ENCODE measurements at places on chromosomes 2 and 18.

- peak; percentile 70 for DNase-seq
Measured at GRCh38 chr18:56168049-56168781, 470.2 kb downstream of the TXNL1 start.

DNA sequence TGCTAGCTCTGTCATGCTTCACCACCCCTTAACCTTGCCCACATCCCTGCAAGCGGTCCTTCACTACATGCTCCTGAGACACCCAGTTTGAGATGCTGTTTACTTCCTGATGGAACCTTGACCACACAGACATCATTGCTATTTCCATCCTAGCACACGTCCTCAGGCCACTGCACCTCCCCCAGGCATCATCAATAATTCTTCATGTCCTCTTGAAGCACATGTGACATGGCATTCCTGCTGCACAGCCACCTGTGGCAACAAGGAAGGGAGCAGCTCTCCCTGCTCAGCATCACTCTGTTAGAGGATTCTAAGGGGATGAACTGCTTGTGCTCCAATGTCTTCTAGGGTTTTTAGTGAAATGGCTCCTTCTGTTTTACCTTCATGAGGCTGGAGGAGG is 26.1 kb upstream of the ST3GAL5 start:
- no peak for DNase-seq

DNA sequence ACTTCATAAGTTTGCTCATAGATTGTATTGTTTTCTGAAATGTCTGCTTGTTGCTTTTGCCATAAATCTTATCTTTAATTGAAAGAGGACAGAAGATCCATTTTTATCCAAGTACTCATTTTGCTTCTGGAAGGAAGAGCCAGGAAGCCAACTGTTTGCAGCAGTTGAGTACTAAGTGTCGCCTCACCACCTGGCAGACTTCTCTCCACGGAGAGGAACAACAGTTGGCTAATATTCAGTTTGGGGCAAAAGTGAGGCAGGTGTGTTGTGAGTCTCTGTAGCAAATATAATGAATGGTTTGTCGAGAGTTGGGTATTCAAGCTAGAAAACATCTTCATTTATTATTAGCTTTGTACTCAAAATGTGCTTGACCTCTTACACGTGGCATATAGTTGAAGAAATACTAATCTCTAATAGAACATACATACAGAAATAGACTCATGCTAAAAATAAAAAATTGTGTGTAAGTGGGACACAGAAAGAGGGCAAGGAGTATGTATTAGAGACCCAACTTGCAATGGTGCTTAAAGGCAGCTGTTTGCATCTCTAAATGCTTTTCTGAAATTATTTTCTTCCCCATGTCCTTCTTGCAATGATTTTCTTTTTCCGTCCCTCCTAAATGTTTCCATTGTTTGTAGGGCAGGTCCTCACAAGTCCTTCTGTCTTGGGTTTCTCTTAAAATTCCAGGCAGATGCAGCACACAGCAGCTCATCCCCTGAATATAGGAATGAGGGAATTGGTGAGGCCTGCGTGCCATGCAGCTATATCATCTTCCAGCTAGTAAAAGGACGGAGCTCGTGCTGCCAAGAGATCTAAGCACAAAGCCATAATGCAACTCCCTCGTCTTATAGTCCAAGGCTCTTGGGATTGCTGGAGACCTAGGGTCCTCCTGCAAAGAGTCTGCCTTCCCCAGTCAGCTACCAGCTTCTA is 44.8 kb upstream of the MAP3K20 start:
- DNase-seq: no peak

DNA sequence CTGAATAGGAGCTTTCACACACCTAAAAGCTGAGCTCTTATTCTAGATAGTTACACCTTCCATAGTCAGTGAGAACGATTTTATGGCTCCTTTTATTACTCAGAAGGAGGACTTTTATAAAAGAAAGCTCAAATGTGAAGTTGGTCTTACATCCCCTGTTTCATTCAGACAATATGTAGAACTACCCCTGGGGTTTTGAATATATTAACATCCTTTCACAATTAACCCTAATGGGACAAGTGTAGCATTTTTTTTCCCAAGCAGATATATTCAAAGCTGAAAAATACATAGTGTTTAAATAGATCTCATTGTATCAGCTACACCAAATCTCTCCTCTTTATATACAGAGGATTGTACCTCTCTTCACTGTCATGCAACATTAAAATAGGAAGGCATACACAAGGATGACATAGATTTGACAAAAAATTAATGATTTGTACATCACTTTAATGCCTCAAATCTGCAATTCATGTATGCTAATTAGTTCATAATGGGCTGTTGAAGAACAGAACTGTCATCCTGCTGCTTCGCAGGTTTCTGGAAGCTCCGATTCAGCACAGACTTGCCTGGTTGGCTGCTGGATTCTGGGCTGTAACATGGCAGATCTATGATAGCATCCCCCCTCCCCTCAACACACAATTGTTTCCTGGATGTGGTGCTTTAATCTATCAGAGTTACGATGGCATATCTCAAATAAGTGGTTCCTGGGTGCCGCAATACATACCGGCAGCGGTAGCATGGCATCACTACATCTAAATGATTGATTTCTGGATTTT is 129.7 kb upstream of the PARD3B start:
- no peak for DNase-seq

DNA sequence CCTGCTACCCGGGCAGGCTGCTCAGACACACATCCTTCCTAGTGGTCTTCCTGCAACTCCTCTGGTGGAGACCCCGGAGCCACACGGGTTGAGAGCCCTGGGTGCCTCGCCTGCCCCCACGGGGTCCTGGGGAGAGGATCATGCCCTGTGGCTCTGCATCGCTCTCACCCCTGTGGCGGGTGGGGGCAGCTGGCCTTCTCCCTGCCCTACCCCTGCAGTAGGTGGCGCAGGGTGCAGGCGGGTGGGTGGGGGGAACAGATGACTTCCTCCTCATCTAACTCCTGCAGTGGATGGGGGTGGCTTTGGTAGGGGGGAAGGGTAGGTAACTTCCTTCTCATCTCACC is 38.5 kb downstream of the TSHZ1 start:
- no peak for DNase-seq

DNA sequence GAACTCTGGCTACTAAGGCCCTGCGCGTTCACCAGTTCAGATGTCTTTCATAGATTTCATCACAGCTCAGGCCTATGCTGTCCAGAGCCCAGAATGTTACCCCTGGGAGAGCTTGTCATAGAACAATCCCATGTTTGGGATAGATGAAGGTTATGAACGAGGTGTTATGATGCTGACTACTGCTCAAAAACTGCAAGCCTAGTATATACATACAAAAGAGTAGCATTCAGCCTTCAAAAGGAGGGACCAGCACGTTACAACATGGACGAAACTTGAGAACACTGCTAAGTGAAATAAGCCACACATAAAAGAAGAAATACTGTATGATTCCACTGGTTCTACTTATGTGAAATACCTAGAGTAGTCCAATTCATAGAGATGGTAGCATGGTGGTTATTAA is 401.9 kb downstream of the NBAS start:
- no peak for DNase-seq

GRCh38 chr18:9741406-9741792 is 33.3 kb downstream of the RAB31 start:
- no peak for DNase-seq

DNA sequence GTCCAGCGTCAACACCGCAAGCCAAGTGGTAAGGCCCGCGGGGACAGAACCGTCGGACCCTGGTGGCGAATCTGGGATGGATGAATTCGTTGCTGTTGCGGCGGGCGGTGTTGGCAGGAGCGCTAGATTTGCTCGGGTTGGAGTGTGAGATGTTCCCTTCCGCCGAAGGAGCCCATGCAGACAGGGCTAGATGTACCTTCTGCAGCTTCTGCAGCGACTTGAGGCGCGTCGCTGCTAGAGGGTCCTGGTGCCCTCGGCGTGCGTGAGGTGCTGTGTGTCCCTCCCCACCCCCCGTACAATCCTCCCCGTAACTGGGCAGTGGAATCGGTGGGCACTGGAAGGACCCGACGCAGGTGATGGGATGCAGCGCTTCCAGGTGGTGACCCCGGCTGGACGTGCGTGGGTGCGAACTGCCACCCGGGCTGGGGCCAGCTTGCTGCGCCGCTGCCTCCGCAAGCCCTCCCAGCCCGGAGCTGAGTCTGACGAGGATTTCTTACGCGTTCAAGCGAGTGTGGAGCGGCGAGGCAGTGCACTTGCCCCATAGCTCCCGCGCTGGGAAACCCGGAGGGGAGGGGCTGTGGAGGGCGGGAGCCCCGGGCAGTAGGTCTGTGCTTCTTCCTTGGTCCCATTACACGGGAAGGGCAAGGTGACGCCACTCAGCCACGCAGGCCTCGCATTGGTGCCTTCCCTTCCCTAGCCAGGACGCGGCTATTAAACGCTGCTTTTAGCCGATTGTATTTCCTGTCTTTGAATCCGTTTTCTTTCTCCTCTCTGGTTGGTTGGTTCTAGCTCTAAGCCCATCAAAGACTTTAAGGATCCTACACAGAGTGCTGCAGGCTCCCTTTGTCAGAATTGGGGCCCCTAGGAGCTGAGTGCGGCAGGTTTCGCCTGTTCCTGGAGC is 34.2 kb downstream of the CHRNA1 start:
- peak; percentile 48 for DNase-seq

DNA sequence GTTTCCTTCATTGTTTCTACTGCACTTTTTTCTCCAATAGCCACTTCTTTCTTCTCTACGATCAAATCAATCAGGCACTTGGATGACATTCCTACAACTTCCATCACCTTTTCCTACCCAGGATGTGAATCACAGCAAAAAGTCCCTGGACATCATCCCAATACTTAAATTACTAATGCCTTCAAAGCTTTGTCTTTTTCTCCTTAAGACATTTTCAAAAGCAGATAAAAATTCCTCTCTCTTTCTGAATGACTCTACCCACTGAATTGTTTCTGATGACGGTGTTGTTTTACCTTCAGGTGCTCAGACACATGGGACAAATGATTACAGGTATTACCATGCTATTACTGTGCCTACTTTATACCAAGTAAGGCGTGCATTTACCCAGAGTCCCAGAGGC is 500.9 kb downstream of the FBXO15 start:
- DNase-seq: peak; percentile 79

DNA sequence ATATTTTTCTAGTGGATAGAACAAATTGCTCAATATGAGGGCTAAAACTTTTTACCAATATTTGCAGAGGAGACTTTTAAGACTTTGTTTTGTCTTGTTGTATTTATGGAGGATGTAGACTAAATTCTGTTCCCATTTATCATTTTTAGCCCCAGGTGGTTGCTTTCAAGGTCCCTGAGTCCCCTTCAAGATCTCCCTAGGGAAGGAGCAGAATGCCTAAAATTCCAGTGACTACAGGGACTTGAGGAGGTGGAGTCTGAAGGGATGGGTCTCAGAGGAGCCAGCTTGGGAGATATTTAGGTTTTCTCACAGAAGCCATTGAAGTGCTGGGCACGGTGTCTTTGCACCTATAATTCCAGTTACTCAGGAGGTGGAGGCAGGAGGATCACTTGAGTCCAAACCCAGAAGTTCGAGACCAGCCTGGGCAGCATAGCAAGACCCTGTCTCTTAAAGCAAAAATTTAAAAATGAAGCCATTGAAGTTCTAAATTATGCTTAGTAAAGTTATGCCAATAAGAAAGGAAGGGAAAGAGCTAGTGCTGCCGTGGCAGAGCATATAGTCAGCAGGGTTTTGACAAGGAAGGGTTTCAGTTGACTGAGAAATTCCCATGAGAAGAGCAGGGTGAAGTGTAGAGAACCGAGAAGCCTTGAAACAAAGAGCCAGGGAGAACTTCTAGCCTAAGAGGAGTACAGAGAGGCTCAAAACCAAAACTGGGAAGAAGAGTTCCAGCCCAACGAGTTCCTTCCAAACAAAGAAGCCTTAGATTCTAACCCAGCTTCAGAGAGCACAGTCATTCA is 43.4 kb downstream of the COMMD1 start:
- DNase-seq: no peak

- no peak for DNase-seq
Measured at GRCh38 chr2:164545484-164545883, 75.8 kb downstream of the GRB14 start.

DNA sequence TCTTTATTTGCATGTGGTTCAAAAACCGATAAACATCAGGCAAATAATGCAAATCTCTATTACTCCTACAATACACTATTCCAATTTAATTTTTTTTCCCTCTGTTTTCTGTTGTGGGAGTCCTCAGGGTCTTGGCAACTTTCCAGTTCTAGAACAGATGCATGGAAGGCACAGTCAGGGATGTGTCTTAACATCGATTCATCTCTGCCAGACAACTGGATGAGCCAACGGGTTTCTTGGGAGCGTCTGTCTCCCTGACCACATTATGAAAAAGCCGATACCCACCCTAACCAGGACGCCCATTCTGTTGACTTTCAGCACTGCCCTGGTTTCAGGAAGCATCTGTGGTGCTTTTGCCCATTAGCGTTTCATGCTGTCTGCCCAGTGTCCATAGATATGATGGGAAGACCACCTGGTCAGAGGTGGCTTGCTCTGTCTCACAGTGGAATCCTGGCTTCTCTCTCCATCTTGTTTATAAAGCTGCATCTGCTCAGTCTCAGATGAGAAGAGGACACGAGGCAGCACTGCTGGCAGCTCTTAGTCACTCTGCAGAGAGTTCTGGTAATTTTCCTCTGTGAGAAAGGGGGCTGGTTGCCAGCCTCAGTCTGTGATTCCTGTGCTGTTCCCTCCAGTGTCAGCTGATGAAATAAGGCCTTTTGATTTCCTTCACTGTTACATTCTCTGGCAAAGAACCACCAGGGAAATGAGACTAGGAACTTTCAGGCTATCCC is 57.9 kb upstream of the KCNE4 start:
- DNase-seq: peak; percentile 86

- no peak for DNase-seq
Measured at GRCh38 chr2:2590141-2590540, 259.1 kb upstream of the MYT1L start.

DNA sequence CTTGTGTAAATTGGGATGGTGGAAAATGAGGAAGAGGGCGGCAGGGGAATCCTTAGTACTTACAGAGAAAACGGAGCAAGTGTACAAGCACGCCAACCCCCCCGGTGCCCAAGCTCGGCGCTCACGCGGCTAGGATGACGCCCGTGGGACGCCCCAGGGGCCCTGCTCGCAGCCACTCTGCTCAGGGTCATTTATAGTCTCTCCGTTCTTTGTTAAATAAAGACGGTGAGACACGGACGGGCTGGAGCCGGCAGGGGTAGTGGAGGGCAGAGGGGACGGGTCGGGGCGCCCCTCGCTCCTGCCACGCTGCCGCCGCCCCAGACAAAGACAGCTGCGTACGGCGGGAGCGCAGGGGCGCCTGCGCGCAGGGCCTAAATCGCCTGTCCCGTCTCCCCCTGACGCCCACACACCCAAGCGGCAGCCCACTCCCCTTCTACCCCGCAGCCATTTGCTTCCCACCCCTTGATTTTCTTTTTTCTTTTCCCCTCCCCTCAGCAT is 37.8 kb downstream of the PCBP1 start:
- peak; percentile 71 for DNase-seq

DNA sequence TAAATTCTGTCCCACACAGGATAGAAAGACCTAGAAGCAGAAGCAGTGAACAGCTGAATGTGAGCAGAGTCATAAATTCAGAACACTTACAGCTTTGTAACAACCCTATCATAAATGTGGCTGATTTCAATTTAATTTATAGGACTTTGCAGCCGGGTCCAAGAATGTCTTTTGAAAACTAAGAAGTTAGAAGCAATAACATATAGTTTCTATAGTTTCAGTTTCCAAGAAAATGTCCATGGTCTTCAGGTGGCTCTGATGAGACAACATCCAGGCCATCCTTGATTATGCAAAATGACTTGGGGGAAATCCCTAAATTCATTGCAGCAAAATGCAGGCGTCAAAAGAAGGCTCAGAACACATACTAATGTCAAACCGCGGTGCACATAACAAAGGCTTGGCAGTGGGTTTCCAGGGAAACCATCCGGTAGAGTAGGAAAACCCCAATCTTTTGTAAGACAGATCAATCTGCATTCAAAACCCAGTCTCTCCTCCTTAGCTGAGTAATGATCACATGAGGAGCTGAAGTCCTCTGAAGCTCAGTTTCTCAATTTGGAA is 442.2 kb upstream of the ID2 start:
- DNase-seq: no peak
